Effector memory CD4-positive, alpha-beta T cell (primary cell): ENCODE measurements at places on chromosomes 3 and 15.

DNA sequence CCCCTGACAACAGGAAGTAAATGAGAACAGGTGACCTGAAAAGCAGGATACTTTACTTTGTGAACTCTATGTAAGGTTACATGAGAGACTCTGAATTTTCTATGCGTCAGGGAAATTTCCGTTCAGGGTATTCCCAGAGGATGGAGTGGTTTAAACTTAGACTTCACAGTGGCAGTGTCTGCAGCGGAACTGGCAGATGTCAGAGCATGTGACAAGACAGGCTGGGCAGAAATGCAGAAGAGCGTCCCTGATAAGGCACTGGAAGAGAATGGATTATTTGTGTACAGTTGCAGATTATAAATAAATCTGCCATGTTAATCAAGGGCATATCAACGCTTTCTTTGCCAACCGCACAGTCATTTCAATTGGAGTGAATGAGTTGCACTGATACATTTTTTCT lies 598.4 kb upstream of the ZNF717 start:
- H3K4me3 ChIP-seq = no peak overlapping the region
- no peak for DNase-seq
- no peak overlapping the region for H3K27ac ChIP-seq
- no peaks in the 10 kb centered on the region for H3K27me3 ChIP-seq
- H3K4me1 ChIP-seq = no peaks in the 10 kb centered on the region

DNA sequence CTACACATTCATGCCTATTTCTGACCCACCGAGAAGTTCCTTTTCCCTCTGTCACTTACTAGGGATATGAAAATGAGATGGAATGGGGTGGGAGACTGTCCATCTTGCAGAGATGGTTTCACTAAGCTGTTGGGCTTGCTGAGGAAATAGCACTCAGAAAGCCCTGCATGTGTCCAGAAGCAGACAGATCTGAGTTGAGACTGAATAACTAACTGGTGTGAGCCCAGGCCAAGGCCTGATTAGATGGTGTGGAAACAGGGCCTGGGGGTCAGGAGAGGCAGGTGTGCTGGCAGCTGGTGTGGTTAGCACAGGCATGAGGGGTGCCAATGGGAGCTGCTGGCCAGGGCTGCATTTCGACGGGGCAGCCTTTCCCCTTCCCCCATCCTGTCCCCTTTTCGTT lies 72.1 kb downstream of the CLSTN2 start:
- no peak overlapping the region for H3K27ac ChIP-seq
- no peaks in the 10 kb centered on the region for H3K36me3 ChIP-seq
- DNase-seq = no peak
- H3K4me3 ChIP-seq = no peak overlapping the region

- no peak overlapping the region for H3K4me3 ChIP-seq
- H3K36me3 ChIP-seq = no peaks in the 10 kb centered on the region
- H3K4me1 ChIP-seq = peaks cover 9% of the 10 kb centered on the region
- H3K27ac ChIP-seq = no peak overlapping the region
- H3K27me3 ChIP-seq = no peaks in the 10 kb centered on the region
Observed at GRCh38 chr3:196198081-196198675, 13.0 kb downstream of the ZDHHC19 start.

- H3K27ac ChIP-seq = no peak overlapping the region
- no peaks in the 10 kb centered on the region for H3K27me3 ChIP-seq
- H3K4me3 ChIP-seq = no peak overlapping the region
Observed at GRCh38 chr15:32908135-32908801, 190.5 kb downstream of the GREM1 start.

DNA sequence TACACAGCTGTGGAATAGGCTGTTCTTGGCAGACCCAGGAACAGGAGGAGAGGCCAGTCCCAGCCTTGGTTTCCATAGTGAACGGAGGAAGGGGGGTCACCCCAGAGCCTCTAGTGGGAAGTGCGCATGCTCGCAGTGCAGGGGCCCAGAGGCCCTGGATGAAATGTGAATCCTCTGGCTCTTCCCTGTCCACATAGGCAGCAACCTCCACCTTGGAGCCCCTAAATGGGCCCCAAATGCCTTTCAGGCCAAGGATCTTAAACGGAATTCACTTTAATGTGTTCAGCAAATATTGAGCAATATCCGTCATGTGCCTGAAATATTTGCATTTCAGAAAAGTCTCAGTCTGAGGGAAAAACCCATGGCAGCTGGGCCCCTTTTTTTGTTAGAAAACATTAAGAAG lies 3.3 kb upstream of the NDN start:
- DNase-seq = no peak
- no peaks in the 10 kb centered on the region for H3K36me3 ChIP-seq
- H3K4me1 ChIP-seq = no peaks in the 10 kb centered on the region
- no peaks in the 10 kb centered on the region for H3K27me3 ChIP-seq

GRCh38 chr3:196207833-196208607 lies 3.2 kb downstream of the ZDHHC19 start:
- DNase-seq = peak; percentile 65
- no peak overlapping the region for H3K27ac ChIP-seq
- H3K27me3 ChIP-seq = no peaks in the 10 kb centered on the region
- no peaks in the 10 kb centered on the region for H3K36me3 ChIP-seq
- H3K4me1 ChIP-seq = peaks cover 9% of the 10 kb centered on the region
- H3K4me3 ChIP-seq = peak overlapping the region; percentile 76

DNA sequence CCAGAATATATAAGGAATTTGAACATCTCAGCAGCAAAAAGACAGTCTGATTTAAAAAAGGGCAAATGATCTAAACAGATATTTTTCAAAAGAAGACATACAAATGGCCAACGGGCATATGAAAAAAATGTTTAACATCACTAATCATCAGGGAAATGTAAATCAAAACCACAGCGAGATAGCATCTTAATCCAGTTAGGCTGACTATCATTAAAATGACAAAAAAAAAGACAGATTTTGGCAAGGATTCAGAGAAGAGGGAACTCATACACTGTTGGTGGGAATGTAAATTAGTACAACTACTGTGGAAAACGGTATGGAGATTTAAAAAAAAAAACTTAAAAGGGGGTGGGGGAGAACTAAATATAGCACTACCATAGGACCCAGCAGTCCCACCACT lies 47.9 kb downstream of the RNF13 start:
- H3K27ac ChIP-seq = no peak overlapping the region
- H3K4me1 ChIP-seq = no peaks in the 10 kb centered on the region
- DNase-seq = no peak

- H3K27ac ChIP-seq = no peak overlapping the region
- no peak for DNase-seq
- H3K27me3 ChIP-seq = no peaks in the 10 kb centered on the region
Observed at GRCh38 chr3:193830791-193831191, 237.8 kb downstream of the OPA1 start.

DNA sequence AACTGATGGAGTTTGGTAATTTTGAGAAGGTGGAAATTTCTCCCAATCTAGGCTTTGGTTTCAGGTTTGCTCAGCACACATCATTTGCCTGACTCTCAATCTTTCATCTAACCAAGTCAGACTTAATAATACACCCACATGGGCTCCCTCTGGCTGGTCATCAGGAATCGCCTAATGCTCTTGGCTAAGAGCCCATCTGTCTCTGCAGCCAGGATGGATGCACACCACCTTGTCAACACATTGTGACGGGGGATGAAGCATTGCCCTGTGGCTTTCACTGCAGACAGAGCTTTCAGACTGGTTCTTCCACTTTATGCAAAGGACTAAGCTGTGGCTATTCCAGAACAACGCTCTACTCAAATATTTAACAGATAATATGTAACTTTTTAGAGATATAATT lies 3.0 kb upstream of the HDGFL3 start:
- H3K36me3 ChIP-seq = no peaks in the 10 kb centered on the region
- no peak for DNase-seq
- no peak overlapping the region for H3K27ac ChIP-seq
- peaks cover 11% of the 10 kb centered on the region for H3K27me3 ChIP-seq
- no peak overlapping the region for H3K4me3 ChIP-seq

- H3K27me3 ChIP-seq = no peaks in the 10 kb centered on the region
- no peak overlapping the region for H3K4me3 ChIP-seq
- H3K4me1 ChIP-seq = peaks cover 13% of the 10 kb centered on the region
- no peak for DNase-seq
- no peaks in the 10 kb centered on the region for H3K36me3 ChIP-seq
Observed at GRCh38 chr3:39132096-39133092, 21.0 kb downstream of the CSRNP1 start.

GRCh38 chr3:113278599-113278955 lies 67.2 kb downstream of the BOC start:
- no peaks in the 10 kb centered on the region for H3K27me3 ChIP-seq
- DNase-seq = no peak
- H3K27ac ChIP-seq = no peak overlapping the region
- H3K4me1 ChIP-seq = no peaks in the 10 kb centered on the region
- H3K36me3 ChIP-seq = no peaks in the 10 kb centered on the region
- H3K4me3 ChIP-seq = no peak overlapping the region

- H3K27me3 ChIP-seq = no peaks in the 10 kb centered on the region
- no peak overlapping the region for H3K27ac ChIP-seq
- DNase-seq = no peak
- no peaks in the 10 kb centered on the region for H3K4me1 ChIP-seq
Observed at GRCh38 chr3:82940124-82940523, 1178.7 kb upstream of the GBE1 start.

- H3K4me3 ChIP-seq = no peak overlapping the region
- H3K27ac ChIP-seq = no peak overlapping the region
- no peak for DNase-seq
- no peaks in the 10 kb centered on the region for H3K36me3 ChIP-seq
- H3K4me1 ChIP-seq = no peaks in the 10 kb centered on the region
Observed at GRCh38 chr3:175208326-175208725, 349.2 kb downstream of the NAALADL2 start.

- H3K27me3 ChIP-seq = no peaks in the 10 kb centered on the region
- no peaks in the 10 kb centered on the region for H3K36me3 ChIP-seq
- H3K4me1 ChIP-seq = peaks cover 9% of the 10 kb centered on the region
- DNase-seq = peak; percentile 57
Observed at GRCh38 chr3:45167011-45167911, 21.1 kb upstream of the CDCP1 start.

GRCh38 chr15:100572362-100572983 lies 29.5 kb downstream of the LINS1 start:
- H3K4me1 ChIP-seq = peaks cover 13% of the 10 kb centered on the region
- peak overlapping the region; percentile 10 for H3K4me3 ChIP-seq
- peaks cover 18% of the 10 kb centered on the region for H3K36me3 ChIP-seq
- DNase-seq = no peak
- no peaks in the 10 kb centered on the region for H3K27me3 ChIP-seq

DNA sequence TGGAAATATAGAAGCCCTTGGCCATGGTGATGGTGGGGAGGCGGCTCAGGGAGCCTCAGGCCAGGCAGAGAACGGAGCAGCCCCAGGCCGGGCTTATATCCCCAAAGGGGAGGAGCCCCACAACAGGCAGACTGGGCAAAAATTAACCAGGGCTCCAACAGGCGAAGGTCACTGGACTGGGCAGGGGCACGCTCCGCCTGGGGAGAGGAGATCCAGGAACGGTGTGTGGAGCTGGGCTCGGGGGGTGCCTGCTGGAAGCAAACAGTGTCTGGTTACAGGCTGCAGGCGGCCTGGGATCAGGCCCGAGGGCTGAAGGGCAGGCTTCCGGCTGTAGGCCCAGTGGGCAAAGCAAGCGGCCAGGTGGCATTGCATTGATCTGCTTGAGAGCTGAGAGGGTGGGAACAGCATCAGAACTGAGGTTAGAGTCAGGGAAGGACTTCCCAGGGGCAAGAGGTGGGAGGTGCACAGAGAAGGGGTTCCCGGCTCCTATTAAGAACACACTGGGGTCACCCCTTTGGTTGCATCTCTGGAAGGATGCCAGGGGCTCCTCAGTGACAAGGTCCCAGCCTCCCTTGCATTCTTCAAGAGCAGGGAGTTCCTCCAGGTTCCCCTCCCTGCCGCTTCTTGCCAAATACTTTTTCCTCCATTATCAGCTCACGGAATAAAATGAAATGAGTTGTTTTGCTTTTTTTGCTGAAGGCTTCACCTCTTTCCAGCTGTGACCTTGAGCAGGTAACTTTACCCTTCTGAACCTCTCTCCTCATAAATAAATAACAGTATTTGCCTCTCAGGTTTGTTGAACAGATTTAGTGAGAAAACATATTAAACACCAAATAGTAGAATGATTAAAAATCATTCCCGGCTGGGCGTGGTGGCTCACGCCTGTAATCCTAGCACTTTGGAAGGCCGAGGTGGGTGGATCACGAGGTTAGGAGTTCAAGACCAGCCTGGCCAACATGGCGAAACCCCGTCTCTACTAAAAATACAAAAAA lies 7.8 kb downstream of the ANPEP start:
- no peak overlapping the region for H3K4me3 ChIP-seq
- no peaks in the 10 kb centered on the region for H3K36me3 ChIP-seq
- no peak for DNase-seq
- no peaks in the 10 kb centered on the region for H3K27me3 ChIP-seq
- H3K27ac ChIP-seq = no peak overlapping the region

- H3K27ac ChIP-seq = no peak overlapping the region
- peaks cover 56% of the 10 kb centered on the region for H3K36me3 ChIP-seq
- H3K4me1 ChIP-seq = no peaks in the 10 kb centered on the region
- H3K27me3 ChIP-seq = no peaks in the 10 kb centered on the region
- H3K4me3 ChIP-seq = no peak overlapping the region
- DNase-seq = no peak
Observed at GRCh38 chr3:122621112-122621511, 43.7 kb downstream of the PARP15 start.

DNA sequence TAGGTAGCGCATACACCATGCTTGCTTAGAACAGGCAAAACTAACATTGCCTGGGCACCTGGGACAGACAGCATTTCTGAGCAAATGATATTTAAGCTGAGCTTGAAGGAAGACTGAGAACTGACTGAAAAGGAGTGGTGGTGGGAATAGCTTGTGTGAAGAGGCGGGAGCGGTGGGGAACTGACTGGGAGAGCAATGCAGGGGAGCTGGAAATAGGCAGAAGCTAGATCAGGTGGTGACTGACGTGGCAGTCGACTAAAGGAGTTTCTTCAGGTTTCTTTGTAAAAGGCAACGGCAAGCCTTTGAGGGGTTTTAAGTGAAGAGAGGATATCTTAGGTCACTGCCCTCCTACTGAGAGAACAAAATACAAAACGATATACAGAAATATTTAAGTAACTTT lies 61.8 kb downstream of the NEO1 start:
- no peaks in the 10 kb centered on the region for H3K4me1 ChIP-seq
- no peak overlapping the region for H3K27ac ChIP-seq
- no peaks in the 10 kb centered on the region for H3K27me3 ChIP-seq
- no peaks in the 10 kb centered on the region for H3K36me3 ChIP-seq
- H3K4me3 ChIP-seq = no peak overlapping the region
- no peak for DNase-seq

GRCh38 chr3:24591191-24591590 lies 96.5 kb upstream of the THRB start:
- DNase-seq = no peak

GRCh38 chr3:171142985-171143384 lies 116.5 kb upstream of the SLC2A2 start:
- H3K27me3 ChIP-seq = no peaks in the 10 kb centered on the region
- no peaks in the 10 kb centered on the region for H3K4me1 ChIP-seq
- H3K36me3 ChIP-seq = peaks cover 61% of the 10 kb centered on the region
- no peak for DNase-seq
- no peak overlapping the region for H3K4me3 ChIP-seq

- H3K36me3 ChIP-seq = no peaks in the 10 kb centered on the region
- H3K27ac ChIP-seq = no peak overlapping the region
Observed at GRCh38 chr3:41881233-41881821, 80.6 kb downstream of the ULK4 start.
